ENCODE measurements at places on chromosomes 4 and X. TPM values are rescaled to one million over a fixed set of nuclear protein-coding genes. Genes with fewer than 3 reads are reported as not detected.

GRCh38 chr4:25523405-25523804 lies 132.2 kb upstream of the SLC34A2 start:
- H3K4me3 ChIP-seq = no peak overlapping the region
- no peak overlapping the region for H3K27ac ChIP-seq

DNA sequence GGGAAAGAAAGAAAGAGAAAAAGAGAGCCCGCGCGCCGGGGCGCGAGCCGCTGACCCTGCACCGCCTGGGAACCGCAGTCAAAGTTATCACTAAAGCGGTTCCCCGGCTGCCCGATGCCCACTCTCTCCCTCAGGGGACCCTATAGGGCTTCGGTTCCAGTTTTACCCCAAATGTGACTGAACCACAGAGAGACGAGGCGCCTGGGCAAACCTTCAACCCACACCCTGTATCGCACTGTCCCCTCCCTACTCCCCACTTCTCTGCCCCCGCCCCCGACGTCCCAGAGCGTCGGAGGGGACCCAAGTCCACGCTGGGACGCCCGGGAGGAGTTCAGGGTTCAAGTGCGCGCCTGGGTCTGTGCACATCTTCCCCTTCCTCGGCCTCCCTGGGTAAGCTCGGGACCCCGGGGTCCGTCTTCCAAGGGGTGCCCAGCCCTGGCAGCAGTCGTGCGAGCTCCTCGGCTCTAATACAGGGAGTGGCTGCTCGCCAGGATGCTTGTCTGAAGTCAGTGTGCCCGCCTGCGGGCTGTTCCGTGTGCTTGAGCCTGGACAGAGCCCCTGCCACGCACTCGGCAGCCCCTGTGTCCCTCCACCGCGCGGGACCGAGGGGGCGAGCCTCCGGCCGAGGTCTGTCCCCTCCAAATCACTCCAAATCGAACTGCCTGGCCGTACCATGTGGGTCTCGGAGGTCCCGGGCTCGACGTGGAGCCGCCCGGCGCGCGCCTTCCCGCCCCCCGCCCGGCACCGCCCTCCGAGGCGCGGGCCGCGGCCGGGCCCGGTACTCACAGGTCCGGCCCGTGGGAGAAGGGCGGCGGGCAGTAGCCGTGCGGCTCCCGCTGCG lies 960 bp downstream of the TRPC3 start:
- H3K36me3 ChIP-seq = no peaks in the 10 kb centered on the region
- no peak overlapping the region for H3K27ac ChIP-seq

DNA sequence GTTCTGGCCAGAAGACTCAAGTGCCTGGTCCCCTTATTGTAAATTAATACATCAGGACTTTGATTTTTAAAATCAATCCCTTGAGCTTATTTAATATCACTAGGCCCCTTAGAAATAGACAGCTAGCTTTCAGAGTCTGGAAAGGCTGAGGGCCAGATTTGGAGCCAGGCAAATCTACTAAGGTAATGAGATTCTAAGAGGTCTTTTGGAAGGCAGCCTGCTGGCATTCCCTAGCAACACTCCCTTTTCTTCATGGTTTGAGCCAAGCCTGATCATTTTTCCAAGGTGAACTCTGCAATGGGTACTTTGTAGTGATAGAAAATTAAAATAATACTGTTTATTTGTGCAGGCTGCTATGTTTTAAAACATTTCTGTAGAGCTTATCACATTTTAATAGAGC lies 378.5 kb downstream of the FAT4 start:
- no peaks in the 10 kb centered on the region for H3K36me3 ChIP-seq
- no peak overlapping the region for H3K27ac ChIP-seq
- H3K27me3 ChIP-seq = no peaks in the 10 kb centered on the region
- H3K4me1 ChIP-seq = no peaks in the 10 kb centered on the region

- H3K36me3 ChIP-seq = no peaks in the 10 kb centered on the region
- no peak overlapping the region for H3K27ac ChIP-seq
- peaks cover 44% of the 10 kb centered on the region for H3K27me3 ChIP-seq
- DNase-seq = no peak
Observed at GRCh38 chrX:54415534-54416350, 24.5 kb upstream of the TSR2 start.

DNA sequence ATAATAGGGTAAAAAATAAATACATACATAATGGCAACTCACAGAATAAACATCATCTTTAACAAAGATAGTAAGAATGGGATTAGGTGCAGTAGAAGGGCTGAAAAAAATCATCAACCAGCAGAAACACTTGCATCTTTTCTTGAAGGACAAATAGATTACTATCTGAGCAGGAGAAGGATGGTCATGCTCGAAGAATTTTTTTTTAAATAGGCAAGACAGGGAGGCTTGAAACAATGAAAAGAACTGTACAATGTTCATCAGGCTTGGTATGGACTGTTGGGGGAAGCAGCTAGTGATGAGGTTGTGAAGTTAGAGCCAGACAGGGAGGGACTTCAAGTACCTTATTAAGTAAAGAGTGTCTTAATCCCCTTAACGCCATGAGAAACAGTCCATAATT lies 167.4 kb upstream of the LDB2 start:
- no peaks in the 10 kb centered on the region for H3K27me3 ChIP-seq
- H3K4me1 ChIP-seq = no peaks in the 10 kb centered on the region
- no peak for DNase-seq
- no peak overlapping the region for H3K27ac ChIP-seq
- H3K36me3 ChIP-seq = no peaks in the 10 kb centered on the region
- H3K4me3 ChIP-seq = no peak overlapping the region

- no peaks in the 10 kb centered on the region for H3K36me3 ChIP-seq
- H3K4me1 ChIP-seq = no peaks in the 10 kb centered on the region
- H3K4me3 ChIP-seq = no peak overlapping the region
- DNase-seq = no peak
Observed at GRCh38 chrX:144722307-144722706, 525.0 kb upstream of the SPANXN1 start.

GRCh38 chr4:36709991-36710390 lies 428.6 kb downstream of the DTHD1 start:
- H3K36me3 ChIP-seq = no peaks in the 10 kb centered on the region
- H3K4me3 ChIP-seq = no peak overlapping the region
- DNase-seq = no peak
- H3K27me3 ChIP-seq = no peaks in the 10 kb centered on the region
- H3K27ac ChIP-seq = no peak overlapping the region

GRCh38 chr4:33890841-33891240 lies 2353.5 kb downstream of the ARAP2 start:
- H3K4me1 ChIP-seq = no peaks in the 10 kb centered on the region
- no peak for DNase-seq
- H3K36me3 ChIP-seq = no peaks in the 10 kb centered on the region
- no peaks in the 10 kb centered on the region for H3K27me3 ChIP-seq
- H3K4me3 ChIP-seq = no peak overlapping the region
- no peak overlapping the region for H3K27ac ChIP-seq

DNA sequence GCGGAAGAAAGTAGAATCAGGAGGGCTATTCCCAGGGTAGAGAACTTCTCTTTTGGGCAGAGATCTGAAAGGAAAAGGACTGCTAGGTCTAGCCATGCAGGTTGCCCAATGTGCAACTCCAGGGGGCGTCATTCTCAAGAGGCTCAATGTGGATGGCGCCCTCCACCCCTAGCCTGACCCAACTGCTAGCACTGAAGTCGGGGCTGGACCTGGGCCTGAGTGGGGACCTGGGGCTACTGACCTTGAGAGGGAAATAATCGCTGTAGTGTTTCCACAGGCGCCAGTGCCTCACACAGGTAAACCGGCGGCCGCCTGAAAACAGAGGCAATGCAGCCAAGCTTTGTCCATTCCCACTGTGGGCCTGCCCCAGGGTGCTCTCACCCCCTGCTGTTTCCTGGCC lies 6.1 kb downstream of the AWAT2 start:
- H3K4me1 ChIP-seq = no peaks in the 10 kb centered on the region
- H3K27me3 ChIP-seq = peaks cover 4% of the 10 kb centered on the region
- H3K36me3 ChIP-seq = no peaks in the 10 kb centered on the region
- DNase-seq = no peak

- no peak overlapping the region for H3K4me3 ChIP-seq
- H3K36me3 ChIP-seq = no peaks in the 10 kb centered on the region
- H3K27me3 ChIP-seq = peaks cover 4% of the 10 kb centered on the region
- H3K27ac ChIP-seq = no peak overlapping the region
Observed at GRCh38 chr4:78764498-78764961, 11.6 kb upstream of the BMP2K start.

DNA sequence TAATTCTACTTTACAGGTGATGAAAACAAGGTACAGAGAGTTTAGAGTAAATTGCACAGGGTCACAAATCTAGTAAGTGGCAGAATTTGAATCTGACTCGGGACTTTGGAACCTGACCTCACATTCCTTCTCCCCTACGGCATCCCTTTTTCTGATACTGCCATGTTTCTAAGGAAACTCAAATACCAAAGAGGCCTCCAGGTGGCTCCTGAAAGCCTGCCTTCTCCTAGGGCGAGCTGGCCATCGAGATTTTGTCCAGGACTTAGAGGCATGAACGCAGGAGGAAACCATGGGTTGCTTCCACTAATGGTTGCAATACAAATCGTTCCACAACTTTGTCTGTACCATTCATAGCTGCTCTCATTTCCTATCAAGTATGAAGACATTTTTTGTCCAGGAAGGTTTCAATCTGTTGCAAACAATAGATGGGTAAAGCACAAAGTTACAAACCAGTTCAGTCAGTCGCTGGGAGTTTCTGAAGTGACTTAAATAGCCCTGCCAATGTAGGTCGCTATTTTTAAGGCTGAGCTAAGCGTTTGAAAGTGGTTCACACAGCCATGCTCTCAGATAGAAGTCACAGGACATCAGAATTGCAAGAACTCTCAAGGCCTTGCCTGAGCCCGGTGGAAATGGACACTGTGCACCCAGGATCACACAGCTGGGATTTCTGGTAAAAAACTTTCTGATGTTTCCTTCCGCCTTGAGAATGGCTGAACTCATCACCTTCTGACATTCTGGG lies 296.6 kb upstream of the PRPS2 start:
- no peak for DNase-seq
- H3K4me1 ChIP-seq = no peaks in the 10 kb centered on the region
- no peak overlapping the region for H3K4me3 ChIP-seq
- no peak overlapping the region for H3K27ac ChIP-seq
- no peaks in the 10 kb centered on the region for H3K36me3 ChIP-seq

DNA sequence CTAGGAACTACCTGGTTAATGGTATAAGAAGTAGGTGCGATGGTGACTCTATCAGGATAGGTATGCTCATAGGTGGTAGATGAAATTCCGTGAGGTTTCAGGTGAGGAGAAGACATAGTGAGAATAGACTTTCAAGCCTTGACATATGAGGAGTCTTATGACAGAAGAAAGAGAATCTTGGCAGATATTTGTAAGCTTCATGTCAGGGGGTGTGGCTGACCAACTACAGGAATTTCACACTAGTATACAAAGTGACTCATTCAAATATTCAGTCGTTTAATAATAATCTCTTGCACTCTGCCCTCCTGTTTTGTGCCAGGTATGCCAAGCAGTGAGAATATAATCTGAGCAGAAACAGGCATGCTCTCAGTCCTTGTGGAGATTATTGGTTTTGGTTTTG lies 22.8 kb downstream of the PACRGL start:
- DNase-seq = no peak
- no peaks in the 10 kb centered on the region for H3K4me1 ChIP-seq
- no peaks in the 10 kb centered on the region for H3K27me3 ChIP-seq
- no peak overlapping the region for H3K27ac ChIP-seq

- no peak overlapping the region for H3K4me3 ChIP-seq
- H3K27ac ChIP-seq = no peak overlapping the region
- H3K4me1 ChIP-seq = peaks cover 9% of the 10 kb centered on the region
- peaks cover 4% of the 10 kb centered on the region for H3K27me3 ChIP-seq
- DNase-seq = no peak
Observed at GRCh38 chr4:40515037-40515397, 114.6 kb downstream of the RBM47 start.

DNA sequence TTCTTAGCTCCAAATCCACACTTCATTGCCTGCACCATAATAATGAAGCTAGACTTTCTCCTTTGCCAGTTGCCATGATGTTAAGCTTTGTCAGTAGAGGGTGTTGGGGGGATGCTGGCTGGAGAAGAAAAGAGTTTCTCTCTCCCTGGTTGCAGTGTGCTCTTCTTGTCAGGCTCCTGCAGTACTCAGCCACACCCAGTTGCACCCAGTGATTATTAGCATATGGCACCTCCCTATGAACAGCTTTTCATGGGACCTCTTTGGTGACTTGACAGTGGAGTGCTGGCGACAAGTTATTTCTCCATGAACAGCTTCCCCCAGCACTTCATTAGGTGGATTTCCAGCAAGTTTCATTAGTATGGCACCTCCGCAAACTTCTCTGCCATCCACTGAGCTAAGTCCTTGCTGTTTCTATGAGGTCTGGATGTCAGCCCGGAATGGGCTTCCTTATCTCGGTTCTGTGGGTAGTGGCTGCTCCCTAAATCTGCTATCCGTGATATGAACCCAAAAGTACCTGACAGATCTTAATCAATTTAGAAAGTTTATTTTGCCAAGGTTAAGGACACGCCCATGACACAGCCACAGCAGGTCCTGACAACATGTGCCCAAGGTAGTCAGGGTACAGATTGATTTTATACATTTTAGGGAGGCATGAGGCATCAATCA lies 18.8 kb upstream of the OTUD4 start:
- H3K27ac ChIP-seq = no peak overlapping the region
- no peaks in the 10 kb centered on the region for H3K4me1 ChIP-seq
- H3K4me3 ChIP-seq = no peak overlapping the region
- no peaks in the 10 kb centered on the region for H3K36me3 ChIP-seq
- DNase-seq = no peak
- peaks cover 16% of the 10 kb centered on the region for H3K27me3 ChIP-seq

GRCh38 chrX:10190367-10190766 lies 33.6 kb downstream of the CLCN4 start:
- H3K27me3 ChIP-seq = no peaks in the 10 kb centered on the region
- DNase-seq = no peak
- no peak overlapping the region for H3K27ac ChIP-seq

DNA sequence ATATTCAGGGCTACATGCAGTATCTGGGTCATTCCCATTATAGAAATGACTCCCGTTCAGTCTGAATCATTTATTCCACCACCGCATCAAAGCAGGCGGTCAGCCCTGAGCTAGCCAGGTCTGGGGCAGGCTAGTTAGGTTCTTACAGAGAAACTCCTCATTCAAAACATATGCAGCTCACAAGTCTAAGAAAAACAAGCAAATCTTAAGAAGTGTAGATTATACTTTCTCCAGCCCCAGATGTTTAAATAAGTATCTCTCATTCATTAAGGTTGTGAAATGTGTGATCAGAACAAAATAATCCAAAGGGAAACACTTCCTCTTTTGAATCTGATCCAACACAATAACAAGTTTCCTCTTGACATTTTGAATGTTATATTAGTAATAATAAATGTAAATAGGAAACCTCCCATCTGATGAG lies 441.9 kb downstream of the INPP4B start:
- H3K27me3 ChIP-seq = no peaks in the 10 kb centered on the region
- H3K4me1 ChIP-seq = peaks cover 62% of the 10 kb centered on the region
- H3K4me3 ChIP-seq = peak overlapping the region; percentile 86
- peak; percentile 54 for DNase-seq

Gene F9
- not detected for total RNA-seq

Gene TCP11X2
- not detected for total RNA-seq

Gene RNF150
- not detected for total RNA-seq

Gene ZDHHC15
- total RNA-seq = not detected

Gene PAGE2B
- 1.0 TPM for total RNA-seq

Gene HS6ST2
- total RNA-seq = 0.18 TPM

Gene GUCY1B1
- not detected for total RNA-seq

Gene FAM47A
- not detected for total RNA-seq
